ENCODE measurements at places on chromosomes 5 and 9. TPM values are rescaled to one million over a fixed set of nuclear protein-coding genes. Genes with fewer than 3 reads are reported as not detected.

The PCAT7 gene
- total RNA-seq = 2.6 TPM

DNA sequence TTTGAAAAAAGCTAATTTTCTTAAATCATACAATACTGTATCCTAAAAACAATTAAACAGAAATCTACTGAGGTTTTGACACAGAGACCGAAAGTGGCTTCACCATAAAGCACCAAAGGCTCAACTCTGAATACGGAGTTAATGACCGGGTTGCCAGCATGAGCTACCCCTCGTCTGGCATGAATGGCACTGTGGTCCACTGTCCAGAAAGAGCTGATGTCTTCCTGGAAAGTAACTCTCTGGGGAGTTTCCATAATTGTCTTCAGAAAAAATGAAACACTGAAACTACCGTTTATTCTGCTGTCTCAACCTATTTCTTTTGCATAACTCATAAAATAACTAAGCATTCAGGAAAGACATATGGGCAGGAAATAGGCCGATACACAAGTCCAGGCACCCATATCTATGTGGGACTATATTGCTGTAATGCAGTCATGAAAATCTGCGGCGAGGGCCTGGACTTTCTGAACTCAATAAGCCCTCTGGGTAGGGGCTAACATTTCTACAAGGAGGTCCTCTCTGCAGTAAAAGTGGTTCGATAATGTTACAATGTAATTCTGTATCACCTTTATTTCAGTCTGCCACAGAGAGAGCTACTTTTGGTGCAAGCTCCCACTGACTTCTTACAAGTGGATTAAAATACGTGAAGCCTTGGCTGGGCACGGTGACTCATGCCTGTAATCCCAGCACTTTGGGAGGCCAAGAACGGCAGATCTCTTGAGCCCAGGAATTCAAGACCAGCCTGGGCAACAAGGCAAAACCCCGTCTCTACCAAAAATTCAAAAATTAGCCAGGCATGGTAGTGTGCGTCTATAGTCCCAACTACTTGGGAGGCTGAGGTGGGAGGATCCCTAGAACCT, 52.4 kb downstream of the ANKH start:
- no peak for DNase-seq

GRCh38 chr9:96158147-96158546, 143.8 kb downstream of the HSD17B3 start:
- DNase-seq = no peak

DNA sequence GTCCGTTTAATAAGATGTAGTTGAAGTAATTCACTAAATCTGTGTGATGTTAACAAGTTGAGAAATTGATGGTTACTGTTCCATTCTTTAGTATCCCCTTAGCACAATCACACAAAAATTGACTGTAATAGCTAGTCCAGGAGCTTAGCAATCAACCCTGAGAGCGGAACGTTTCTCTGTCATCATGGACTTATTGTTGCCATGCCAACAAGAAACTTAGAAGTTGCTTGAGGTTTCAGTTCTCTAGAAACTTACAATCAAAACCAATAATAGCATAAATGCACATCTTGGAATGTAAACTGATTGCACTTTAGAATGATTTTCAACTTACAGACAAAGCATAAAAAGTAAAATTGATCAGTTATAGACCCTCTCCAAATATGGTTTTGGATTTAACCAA, 125.4 kb upstream of the ANKH start:
- DNase-seq = no peak

DNA sequence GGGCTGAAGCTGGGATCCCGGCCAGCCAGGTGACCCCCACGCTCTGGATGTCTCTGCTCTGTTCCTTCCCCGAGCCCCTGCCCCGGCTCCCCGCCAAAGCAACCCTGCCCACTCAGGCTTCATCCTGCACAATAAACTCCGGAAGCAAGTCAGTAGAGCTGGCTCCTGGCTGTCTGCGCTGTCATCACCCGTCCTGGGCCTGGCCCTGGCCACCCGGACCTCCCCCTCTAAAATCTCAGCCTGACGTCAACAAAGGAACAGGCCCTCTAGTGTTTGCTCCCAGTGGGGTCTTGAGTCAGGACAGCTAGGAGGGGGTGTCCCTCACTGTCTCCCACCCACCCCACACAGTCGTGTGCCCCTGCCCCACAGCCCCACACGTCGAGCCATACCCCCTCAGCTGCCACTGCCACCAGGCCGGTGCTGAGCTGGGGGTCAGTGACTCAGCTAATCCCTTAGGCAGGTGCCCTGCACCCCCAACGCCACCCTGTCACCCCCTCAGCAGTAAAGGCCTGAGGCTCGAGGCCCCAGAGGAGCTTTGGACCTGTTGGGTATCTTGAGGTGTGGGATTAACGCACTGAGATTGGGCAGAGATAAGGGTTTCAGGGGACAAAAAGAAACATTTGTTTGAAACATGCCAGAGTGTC, 1.1 kb upstream of the LCNL1 start:
- no peak for DNase-seq

- DNase-seq = no peak
These were observed 7.3 kb downstream of the DAPK1 start for GRCh38 chr9:87504938-87505337.

DNA sequence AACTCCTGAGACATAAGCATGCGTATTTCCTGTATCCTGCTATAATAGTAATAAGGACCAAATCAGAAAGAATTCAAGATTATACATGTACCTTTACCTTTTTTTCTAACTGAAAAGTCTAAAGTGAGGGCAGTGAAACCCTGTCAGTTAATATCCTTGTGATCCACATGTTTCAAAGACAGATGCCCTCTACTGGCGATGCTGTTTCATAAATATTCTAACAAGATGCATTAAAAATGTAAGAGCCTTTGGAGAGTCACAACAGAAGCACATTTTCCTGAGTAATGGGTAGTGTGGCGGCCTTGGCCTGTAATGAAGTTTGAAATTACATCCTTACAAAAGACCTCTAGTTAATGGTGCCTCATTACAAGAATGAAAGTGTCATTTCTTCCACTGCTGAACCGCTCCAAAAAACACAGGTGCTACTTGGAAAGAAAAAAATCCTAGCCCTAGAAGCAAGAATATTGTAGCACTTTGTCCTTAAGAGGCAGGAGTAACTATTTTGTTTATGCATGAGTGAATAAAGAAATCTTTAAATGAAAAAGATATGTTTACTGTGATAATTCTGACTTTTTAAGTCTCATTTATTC, 232.6 kb downstream of the EPB41L4A start:
- peak; percentile 44 for DNase-seq

DNA sequence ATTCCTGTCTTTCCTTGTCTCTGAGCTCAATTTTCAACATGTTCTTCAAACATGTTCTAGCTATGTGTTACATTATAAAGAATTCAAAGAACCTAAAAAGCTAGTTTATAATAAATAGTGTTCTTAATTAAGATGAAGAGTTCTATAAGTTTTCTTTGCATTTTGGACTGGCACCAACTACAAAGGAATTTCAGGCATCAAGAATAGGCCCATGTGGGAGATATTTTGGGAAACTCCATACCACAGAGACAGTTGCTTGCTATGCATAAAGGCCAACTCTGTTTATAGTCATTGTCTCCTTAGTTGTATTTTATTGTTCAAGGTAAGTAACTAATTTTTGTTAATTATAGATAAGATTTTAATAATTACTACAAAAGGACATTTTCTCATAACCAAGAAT, 4.5 kb downstream of the SLF1 start:
- DNase-seq = no peak

- no peak for DNase-seq
These were observed 70.5 kb downstream of the ERMP1 start for GRCh38 chr9:5762421-5762820.

DNA sequence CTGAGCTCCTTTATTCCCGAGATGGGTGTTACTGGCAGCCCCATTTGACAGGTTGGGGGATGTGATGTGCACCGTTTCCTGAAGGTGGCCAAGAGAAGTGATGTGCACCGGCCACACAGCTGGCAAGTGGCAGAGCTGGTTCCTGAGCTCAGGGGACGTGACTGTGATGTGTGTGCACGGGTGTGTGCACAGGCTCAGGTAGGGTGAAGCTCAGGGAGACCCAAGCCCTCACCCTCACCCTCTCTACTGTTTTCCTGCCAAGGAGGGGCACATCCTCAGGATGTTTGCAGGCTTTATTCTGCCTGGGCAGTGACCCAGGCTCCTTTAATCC, 56.6 kb downstream of the WWC1 start:
- no peak for DNase-seq

DNA sequence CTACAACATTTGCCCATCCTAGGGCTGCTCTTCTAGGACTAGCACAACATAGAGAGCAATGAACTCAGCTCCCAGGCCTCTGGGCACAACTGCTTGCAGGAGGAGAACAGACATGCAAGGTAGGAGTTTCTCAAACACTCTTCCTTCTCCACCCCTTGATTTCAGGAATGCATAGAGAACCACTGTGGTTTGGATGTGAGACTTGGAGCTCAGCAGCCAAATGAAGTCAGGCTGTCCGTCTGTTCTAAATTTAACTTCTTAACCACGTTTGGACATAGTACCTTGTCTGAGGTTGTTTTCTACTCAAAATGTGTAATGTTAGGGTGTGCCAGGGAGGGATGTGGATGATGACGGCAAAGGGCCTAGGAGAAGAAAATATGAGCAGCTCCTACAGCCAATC, 515.1 kb upstream of the TNC start:
- no peak for DNase-seq
